PC-9 (cell line): ENCODE measurements at places on chromosomes 4 and X.

- no peak for DNase-seq
These were observed 96.5 kb upstream of the MCF2 start for GRCh38 chrX:139804482-139804881.

- DNase-seq = no peak
These were observed 16.0 kb upstream of the RBM3 start for GRCh38 chrX:48558271-48558670.

GRCh38 chr4:157221895-157222770, 1.6 kb downstream of the GRIA2 start:
- no peak for DNase-seq

GRCh38 chr4:34723605-34724004, 1520.7 kb downstream of the ARAP2 start:
- no peak for DNase-seq

DNA sequence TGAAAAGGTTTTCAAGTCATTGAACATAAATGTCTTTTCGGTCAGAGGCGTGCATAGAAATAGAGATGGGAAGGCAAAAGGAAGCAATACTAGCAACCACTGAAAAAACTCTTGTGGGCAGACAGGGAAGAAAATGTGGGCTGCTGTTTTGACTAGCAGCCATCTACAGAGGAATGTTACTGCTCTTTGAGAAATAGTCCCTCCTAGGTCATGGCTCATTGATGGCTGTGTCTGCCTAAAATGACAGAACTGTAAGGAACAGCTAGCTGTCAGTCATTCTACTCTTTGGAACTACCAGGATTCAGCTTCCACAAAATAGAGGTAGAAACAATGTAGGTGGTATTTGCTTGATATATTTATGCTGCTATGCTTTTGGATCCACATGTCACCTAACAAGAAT, 26.9 kb upstream of the TMPRSS11B start:
- no peak for DNase-seq

- DNase-seq = no peak
These were observed 148.2 kb upstream of the RPS6KA3 start for GRCh38 chrX:20414762-20415445.

GRCh38 chr4:172786039-172786792, 382.4 kb upstream of the GALNT7 start:
- no peak for DNase-seq

DNA sequence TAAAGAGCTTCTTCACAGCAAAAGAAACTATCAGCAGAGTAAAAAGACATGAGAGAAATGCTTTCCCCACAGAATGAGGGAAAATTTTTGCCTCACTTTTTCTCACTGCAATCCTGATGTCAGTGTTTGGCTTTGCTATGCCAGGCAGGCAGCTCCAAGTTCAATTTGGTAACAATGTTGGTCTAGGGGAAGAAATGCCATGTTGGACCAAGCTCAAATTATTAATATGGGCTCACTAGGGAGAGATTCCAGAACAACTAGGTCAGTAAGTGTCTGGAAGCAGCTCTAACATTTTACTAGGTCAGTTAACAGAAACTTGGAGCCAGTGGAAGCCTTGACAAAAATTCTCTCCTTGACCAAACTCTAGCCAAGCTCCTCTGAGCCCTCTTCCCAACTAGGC, 95.4 kb downstream of the NAF1 start:
- DNase-seq = no peak

DNA sequence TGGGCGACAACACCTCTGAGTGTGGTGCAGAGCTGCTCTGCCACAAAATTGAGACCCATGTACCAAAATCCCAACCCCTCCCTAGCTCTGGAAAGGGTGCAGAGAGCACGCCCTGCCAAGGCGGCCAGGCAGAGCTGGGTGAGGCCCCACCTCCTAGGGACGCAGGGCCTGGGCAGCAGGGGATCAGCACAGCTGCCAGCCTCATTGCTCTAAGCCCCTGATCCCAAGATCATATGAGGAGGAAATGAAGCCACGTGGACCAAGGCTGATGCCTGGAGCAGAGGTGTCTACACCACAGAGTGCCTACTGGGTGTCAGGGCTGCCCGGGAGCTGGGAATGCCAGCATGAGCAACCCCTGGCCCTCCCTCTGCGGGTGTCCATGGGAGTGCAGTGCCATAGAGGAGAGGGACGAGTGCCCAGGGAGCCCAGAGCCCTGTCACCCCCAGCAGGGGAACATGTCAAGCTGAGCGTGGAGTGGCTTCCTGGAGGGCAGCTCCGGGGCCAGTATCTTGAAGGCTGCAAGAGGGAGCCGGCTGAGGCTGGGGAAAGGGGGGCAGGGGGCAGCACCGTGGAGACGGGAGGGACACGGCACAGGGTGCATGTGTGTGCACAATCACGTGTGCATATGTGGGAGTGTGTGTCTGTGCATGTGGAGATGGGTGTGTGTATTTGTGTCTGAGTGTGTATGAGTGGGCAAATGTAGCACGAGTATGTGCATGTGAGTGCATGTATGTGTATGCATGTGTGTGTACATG, 63.9 kb upstream of the PSAPL1 start:
- DNase-seq = no peak

DNA sequence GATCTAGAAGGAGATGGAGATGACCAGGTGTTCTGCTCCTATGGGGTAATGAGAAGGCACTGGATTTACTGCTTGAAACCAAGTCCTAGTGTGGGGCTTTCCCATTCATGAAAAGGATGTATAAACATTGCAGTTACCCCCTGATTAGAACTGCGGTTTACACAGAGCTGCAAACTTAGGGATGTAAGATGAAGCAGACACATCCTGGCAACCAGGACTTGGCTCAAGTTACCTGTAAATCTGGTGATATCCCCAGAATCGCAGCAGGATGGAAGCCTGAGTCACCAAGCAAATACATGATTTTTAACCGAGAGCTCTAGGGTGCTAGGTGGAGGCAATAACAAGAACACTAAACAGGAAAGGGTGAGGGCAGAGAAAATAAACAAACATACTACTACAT, 178.6 kb upstream of the MAMLD1 start:
- DNase-seq = peak; percentile 84

DNA sequence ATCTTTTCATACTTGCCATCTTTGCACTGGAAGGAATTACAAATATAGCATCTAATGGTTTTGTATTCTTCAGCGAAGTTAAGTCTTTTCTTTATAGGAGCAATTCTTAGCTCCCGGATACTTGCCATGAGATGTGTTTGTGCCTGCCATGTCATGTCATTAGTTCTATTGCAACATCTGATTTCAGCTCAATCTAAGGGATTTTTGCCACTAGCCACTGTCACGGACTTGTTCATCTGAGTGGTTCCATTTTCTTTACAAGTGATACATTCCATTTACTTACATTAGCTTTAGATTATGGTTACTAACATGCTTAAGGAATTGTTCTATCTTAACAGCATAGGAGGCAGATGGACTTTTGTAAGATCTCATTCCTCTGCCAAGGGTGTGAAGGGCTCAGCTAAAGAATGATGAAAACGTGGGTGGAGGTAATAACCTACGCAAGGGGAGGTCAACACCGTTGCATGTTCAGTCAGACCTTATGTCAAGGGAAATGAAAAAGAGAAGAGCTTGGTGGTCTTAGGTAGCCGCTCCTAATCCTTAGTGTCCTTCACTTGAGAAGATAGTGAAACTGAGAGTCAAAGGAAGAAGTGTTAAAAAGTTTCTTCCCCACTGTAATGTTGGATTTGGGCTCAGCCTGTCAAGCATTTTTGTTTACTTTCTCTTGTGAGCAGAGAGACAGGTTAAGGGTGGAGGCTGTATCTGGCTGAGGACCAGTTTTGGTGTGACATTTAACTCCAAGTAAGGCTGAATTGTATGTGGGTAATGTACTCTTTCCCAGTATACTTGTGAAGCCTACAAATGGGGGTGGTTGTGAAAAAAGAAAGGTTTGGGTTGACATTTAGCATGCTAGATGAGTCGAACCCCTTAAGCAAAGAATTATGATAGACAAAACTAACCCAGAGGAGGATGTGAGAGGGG, 3.6 kb upstream of the KLHL2 start:
- DNase-seq = no peak

DNA sequence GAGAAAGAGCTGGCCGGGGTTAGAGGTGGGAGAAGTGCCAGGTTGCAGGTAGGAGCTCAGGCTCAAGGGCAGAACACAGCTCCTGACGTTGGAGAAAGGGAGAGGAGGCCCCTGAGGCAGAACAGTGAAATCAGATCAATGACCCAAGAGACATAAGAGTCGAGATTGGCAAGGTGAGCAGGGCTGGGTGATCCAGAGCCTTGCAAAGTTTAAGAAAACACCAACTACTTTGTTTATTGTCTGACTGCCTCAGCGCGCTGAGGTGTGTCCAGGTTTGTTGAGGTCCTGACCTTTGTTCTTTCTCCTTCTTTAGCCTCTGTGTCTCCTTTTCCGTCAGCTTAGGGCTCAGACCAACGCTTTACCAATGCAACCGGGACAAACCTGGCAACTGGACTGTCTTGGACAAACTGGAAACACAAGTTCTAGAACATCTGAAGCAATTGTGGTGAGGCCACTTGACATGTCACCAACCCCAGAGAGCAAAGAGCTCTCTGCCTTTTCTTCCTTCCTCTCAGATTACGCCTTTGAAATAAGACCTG, 28.3 kb downstream of the CHRNA9 start:
- peak; percentile 71 for DNase-seq

DNA sequence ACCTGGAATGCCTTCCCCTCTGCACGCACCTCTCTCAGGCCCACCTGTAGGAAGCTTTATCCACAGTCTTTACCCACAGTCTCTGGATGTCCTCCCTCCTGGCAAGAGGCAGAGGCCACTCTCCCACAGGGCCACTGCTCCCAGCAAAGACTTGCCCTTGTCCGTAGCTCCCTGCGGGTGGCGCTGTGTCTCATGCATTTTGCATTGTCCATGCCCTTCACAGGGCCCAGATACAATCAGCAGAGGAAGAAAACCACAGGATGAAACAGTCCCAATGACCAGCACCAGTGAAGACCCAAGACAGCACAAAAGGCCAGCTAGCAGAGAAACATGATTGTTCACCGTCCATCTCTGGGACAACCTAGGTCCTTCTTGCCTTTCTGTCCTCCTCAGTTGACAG, 2.1 kb upstream of the NSG1 start:
- no peak for DNase-seq

DNA sequence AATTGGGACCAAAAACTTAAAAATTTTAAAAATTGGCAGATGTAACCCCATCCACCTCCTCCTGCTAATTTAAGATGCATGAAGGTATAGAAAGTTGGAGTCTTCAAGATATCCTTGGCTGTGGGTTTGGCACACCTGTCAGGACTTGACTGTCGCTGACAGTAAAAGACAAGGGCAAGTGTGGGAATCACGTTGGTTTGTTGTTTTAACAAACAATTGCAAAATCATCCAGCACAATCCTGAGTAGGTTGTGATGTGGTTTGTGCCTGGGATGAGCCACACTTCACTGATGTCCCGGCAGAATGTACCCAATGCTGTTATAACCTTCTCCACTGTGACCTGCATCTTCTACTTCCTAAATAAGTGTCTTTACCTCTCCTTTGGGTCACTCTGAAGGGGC, 24.0 kb downstream of the HOPX start:
- no peak for DNase-seq

DNA sequence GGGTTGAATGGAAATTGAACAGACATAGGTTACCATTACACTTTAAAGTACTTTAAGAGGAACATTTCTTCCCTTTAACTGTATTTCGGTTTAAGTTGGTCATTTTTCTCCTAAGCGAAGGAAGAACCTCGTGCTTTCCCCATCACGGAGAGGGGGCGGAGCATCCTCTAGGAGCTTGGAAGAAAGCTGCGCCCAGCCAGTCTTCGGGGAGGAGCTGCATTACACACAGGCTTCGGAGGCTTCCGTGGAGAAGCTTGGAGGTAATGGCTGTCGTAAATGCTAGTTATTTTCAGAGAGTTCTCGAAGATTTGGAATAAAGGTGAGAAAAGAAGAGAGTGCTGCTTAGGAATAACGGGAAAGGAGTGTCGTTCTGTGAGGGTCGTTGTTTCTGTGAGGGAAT, at the start of gene PWWP3B:
TSS of gene PWWP3B (plus strand) at position 199 of the 400 bp plus-strand sequence. CDS start 37,128 bp downstream, outside the sequence.
- no peak for DNase-seq

GRCh38 chrX:14673764-14674163, 144.4 kb downstream of the GLRA2 start:
- DNase-seq = peak; percentile 58

GRCh38 chr4:179597301-179597700, 2155.1 kb upstream of the AGA start:
- DNase-seq = no peak

GRCh38 chrX:7983581-7983980, 56.4 kb upstream of the PNPLA4 start:
- DNase-seq = no peak

DNA sequence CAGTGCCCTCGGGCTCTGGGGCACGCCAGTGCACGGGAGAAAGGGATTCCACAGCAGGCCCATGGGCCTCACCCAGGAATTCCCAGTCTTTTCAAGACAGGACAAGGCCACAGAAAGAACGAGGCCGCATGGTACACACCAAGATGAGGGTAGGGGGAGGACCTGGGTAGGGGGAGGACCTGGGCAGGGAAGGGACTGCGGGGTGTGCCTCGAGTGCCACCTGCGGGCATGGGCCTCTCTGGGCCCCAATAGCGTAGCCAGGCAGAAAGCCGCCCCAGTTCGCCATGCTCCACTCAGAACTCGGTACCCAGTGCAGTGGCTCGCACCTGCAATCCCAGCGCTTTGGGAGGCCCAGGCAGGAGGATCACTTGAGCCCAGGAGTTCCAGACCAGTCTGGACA, 14.0 kb upstream of the DUSP9 start:
- DNase-seq = no peak

DNA sequence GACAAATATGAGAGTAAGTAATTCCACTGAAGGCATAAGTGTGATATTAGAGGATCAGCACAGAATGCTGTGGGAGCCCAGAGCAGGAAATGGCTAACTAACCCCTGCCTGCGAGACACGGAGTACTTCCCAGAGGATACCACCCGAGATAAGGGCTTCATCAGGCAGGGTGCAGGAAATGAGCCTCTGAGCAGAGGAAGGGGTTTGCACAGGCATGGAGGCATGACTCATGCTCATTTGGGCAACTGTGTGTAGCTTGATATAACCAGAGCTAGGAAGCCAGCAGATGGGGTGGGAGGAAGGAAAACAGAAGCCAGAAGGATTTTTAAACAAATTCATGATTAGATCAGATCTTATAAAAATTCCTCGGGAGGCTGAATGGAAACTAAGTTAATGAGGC, 70.0 kb upstream of the TSPAN5 start:
- DNase-seq = peak; percentile 59

DNA sequence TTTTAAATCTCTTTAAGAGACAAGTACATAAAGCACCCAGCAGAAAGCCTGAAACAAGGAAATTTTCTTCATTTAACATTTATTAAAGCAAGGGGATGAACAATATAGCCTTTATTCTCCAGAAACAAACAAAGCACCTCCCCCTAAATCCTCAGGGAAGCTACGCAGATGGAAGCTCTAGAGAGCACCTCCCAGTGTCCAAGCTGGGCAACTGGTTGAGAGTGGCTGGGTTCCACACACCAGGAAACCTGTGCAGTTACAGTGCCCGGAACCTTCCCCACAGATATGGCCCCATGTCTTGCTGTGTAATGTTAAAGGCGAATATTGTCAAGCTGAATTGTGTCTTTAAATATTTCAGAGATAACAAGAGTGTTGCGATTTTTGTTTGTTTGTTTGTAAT, 8.9 kb upstream of the TRIML1 start:
- DNase-seq = no peak

DNA sequence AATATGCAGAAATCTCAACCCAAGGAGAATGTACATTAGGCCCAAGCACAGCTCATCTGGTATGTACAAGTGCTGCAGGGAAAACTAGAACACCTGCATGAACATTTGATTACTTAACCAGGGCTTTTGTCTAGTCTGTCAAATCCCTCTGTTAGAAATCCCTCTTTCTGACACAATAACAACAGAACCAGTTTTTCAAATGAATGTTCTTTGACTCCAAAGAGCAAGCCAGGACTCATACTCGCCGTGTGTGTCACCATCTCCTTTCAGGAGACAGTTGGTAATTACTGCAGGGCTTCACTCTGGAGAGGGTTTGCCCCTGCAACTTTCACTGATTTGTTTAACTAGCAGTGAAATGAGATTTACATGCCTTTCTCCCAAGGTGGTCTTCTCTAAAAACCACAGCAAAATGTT, 143.0 kb upstream of the FAM241A start:
- DNase-seq = no peak
